NCI-H510A treated with DMSO at 0.1 percent for 48 hours (cell line): ENCODE measurements at places on chromosomes 12 and 14.

- no peak for DNase-seq
Measured at GRCh38 chr12:40672741-40673271, 19.4 kb upstream of the CNTN1 start.

DNA sequence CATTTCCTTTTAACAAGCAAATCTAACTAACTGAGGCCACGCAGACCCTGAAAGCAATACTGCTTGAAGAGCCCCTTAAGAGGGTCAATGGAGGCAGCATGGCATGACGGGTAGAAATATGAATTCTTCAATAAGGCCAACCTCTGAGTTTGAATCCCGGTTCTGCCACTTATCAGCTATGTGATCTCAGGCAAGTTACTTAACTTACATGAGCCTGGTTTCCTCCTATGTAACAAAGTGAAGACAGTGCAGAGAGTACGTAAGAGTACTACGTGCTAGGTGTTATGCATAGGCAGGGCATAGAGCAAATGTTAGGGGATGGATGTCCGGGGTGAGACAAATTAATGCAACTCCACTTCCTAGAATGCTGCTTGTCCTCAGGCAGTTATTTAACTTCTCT, 4.7 kb downstream of the HOMEZ start:
- no peak for DNase-seq

GRCh38 chr12:112234303-112234702, 108.9 kb downstream of the TRAFD1 start:
- DNase-seq = no peak

GRCh38 chr14:99981806-99982205, 83.4 kb upstream of the EVL start:
- DNase-seq = no peak

DNA sequence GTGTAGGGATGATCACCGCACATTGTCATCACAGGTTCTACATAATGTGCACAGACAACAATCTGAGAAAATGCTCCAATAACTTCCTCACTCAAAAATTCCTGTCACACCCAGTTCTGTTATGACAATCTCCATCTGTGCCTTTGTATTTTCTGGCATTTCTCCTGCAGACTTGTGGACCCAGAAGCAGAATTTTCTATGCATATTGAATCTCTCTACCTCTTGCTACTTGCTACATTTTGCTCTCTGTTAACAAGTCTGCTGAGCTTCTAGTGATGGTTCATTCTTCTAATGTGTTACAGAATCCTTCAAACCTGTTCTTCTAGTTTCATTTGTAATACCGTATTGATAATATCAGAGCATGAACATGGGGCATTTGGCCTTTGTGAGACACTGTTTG, 127.8 kb upstream of the PTPRQ start:
- DNase-seq = no peak

DNA sequence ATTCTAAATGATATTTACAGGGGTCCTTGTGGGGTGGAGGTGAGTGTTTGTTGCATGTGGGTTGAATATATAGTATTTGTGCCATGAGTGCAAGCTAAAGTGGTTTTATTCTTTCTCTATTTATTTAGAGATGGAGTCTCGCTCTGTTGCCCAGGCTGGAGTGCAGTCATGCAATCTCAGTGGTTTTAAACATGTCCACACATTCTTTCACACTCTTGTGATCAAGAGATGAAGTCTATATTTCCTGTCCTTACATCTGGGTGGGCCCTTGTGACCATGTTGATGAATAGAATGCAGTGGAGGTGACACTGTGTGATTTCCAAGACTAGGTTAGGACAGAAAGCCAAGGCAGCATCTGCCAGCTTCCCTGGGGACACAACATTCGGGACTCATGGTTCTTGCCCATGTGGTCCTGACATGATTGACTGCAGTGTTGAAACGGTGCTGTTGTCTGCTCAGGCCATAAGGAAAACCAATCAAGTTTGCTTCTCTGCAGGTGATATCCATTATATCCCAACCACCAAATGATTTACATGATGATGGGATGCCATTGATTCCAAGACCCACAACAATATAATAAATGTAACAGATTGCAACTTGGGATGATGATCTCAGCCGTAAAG, 172.6 kb downstream of the SUDS3 start:
- no peak for DNase-seq

- DNase-seq = no peak
Measured at GRCh38 chr12:6115389-6115788, 9.1 kb downstream of the VWF start.

GRCh38 chr12:14693116-14693515, 3.3 kb downstream of the GUCY2C start:
- DNase-seq = no peak

GRCh38 chr14:87805315-87805723, 187.7 kb downstream of the GALC start:
- peak; percentile 6 for DNase-seq

DNA sequence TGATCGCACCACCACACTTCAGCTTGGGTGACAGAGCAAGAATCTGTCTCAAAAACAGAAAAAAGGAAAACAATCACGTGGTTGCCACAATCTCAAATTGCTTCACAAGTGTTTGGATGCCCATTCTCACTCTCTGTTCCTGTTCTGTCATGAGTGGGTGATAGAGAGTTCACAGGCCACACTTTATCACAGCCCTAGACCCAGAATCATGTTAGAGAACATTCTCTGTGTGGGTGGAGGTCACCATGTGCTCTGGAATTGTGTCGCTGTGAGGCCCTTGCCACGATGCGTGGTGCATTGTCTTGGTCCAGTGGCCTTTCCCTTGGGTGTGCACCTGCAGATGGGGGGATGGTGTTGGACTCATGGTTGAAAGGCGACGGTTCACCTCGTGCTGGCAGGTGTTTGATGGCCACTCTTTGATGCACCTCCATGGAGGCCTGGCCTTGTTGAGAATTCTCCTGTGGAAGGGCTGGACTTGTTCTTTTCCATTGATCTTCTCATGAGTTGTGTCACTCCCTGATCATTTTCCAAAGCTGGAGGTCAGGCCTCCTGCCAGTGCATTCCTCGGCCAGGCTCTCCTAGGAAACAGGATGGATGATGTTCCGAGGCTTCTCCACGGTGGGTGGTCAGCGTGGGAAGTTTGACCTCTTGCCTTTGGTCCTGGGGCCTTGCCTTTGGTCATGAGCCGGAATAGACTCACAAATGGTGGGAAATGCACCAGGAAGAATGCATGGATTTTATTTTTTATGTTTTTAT, 91.9 kb downstream of the SLC24A4 start:
- DNase-seq = no peak

DNA sequence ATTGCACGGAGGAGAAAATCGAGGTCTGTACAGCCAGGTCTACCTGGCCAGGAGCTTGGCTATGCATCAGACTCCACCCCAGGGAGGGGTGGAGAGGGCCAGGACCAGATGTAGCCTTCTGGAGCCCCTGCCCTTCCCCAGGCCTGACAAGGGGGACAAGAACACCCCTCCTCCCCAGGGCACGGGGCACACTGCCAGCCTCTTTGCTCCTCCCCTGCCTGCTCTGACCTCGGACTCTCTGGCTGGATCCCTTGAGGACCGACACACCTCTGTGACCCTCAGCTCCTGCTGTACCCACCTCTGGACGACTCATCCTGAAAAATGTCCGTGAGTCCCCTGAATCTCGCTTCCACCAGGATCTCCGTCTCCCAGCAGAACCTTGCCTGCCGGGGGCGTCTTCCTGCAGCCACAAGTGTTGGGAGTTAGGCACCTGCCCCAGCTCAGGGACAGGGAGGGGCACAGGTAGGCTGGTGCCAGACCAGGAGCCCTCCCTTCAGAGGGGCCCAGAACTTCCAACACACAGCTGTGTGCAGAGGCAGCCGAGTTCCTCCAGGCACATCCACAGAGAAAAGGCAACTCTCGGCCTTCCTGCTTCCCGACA, 21.8 kb downstream of the AHNAK2 start:
- DNase-seq = no peak

- DNase-seq = no peak
Measured at GRCh38 chr14:63474111-63474510, 69.1 kb downstream of the PPP2R5E start.

DNA sequence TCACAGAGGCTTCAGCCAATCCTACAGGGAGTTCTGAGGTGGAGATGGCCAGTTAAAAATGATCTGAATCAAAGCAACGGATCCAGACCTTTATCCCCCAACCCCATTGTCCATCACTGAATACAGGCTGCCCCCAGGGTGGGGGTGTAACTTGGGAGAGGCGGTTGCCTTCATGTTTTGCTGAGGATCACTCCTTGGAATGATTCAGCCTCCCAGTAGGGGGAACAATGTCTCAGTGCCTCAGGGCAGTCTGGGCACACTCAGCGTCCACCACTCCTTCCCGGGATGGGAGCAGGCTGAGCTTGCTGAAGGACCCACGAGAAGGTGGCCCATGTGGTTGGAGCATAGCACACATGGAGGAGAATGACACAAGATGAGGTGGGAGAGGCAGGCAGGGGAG, 60.2 kb downstream of the RFX4 start:
- DNase-seq = no peak

GRCh38 chr14:65904988-65905387, 492.5 kb downstream of the FUT8 start:
- no peak for DNase-seq

GRCh38 chr12:52662093-52662917, 10.3 kb upstream of the KRT2 start:
- no peak for DNase-seq
